ENCODE measurements at places on chromosomes 4 and X.
A peak's percentile ranks its signal among the peaks of the same experiment; 100 is the strongest.

DNA sequence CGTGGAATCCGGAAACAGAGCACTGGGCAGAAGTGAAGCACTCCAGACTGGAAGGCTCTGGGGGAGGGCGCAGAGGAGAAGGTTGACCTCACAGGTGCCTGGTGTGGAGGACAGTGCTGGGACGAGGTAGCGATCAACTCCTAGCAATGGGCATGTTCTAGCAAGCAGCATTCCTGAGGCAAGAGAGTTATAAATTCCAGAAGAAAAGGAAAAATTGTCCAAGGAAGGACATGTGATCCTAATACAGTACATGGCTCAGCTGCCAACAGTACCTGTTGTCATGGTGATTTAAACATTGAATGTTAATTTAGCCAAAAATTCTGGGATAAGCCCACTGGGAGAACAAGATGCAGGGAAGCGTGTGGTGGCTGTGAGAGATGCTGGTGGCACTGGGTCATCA is 8.2 kb downstream of the ARHGAP4 start:
- no peak for DNase-seq

- no peak for DNase-seq
Observed at GRCh38 chrX:56366901-56367300, 134.7 kb downstream of the KLF8 start.

DNA sequence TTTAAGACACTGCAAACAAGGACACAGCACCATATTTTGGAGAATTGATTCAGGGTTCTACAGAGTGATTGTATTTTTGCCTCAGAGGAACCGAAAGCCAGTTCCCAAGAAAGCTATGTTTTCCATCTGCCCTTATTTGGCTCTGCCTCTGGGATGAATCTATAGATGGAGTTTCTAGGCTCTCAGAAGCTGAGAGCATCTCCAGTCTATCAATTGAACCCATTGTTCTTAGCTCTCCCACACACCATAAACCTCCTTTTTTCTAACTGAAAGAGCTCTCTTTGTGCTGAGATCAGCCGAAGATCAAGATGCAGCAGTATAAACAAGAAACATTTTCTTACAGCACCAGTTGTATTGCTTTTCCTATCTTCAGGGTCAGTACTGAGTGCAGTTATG is 16.9 kb downstream of the PLP1 start:
- no peak for DNase-seq

DNA sequence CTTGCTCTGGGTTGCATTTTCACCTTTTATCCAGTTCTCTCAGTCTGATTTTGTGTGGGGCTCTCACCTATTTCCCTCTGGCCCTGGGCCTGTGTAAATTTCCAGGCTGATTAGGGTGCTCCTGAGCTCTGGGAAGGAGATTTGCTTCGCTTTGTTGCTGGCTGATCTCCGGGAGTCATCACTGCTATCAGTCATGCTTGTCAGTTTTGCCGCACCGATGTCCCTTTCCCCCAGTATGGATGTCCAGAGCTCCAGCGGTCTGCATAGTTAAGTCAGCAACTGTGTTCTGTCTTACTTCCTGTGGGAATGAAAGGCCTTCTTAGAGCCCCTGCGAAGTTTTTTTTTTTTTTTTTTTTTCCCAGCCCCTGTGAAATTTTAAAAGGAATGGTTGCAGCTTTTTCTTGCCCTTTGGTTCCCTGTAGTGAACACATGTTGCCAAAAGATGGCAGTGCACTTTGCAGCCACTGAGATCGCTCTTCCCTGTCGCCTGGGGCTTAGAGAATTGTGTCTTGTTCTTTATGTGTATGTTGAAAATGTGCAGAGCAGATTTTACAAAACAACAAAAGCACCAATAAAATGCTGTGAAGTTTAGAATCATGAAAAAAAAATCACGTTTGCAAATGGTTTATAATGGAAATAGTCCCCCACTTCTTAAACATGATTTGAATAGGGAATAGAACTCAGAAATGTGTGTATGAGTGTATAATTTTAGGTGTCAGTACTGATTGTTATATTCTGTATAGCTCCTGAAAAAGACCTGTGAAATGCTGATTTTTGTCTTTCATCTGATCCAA is 109.1 kb upstream of the SLC4A4 start:
- peak; percentile 70 for DNase-seq

- DNase-seq: no peak
Observed at GRCh38 chrX:7294483-7294882, 146.5 kb upstream of the PUDP start.

- DNase-seq: no peak
Observed at GRCh38 chrX:81392396-81392795, 190.5 kb downstream of the SH3BGRL start.

DNA sequence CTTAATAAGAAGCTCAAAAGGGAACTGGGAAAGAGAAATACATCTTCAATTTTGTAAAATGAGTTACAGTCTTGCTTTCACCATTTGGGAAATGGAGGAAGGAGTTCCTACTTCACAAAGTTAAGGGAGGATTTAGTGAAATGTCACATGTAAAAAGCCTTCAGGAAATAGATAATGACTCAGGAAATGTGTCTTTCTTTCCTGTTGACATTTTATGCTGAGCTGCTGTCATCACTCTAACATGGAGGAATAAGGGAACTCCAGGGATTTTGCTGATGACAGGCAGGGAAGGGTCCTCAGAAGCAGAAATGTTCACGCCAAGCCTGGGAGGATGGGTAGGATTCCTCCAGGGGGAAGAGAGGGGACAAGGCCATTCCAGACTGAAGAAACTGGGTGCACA is 251.1 kb downstream of the USP46 start:
- peak; percentile 6 for DNase-seq

DNA sequence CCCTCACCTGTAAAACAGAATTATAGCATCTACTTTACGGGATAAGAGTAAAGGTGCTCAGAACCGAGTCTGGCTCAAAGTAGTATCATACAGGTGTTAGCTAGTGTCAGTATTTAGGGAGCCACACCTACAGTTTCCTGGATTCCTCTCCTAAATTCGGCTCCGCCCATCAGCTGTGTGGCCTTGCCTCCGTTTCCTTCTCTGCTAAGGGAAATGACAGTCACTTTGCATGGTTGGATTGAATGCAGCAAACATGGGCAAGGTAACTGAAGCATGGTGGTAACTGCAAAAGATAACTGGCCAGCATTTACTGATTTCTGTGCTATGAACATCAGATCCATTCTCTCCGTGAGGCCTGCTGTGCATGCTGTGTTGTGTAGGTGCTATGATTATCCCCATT is 2.8 kb downstream of the PPP1R3F start:
- no peak for DNase-seq

DNA sequence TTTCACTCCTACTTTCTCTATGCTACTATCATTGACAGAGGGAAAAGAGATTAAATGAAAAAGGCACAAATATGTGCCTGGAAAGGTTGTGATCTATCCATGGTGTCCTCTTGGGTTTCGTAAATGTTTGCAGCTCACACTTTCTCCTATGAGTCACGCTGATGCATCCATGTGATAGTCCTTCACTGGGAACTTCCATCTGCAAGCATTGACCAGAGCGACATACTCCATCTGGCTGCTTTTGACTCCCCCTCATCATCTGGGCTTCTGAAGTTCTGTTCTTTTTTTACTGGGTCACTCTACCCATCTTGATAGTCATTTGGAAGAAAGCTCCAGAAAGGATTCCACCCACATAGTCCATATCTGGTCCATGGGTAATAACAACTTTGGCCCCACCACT is 84.7 kb upstream of the NDST3 start:
- DNase-seq: no peak

DNA sequence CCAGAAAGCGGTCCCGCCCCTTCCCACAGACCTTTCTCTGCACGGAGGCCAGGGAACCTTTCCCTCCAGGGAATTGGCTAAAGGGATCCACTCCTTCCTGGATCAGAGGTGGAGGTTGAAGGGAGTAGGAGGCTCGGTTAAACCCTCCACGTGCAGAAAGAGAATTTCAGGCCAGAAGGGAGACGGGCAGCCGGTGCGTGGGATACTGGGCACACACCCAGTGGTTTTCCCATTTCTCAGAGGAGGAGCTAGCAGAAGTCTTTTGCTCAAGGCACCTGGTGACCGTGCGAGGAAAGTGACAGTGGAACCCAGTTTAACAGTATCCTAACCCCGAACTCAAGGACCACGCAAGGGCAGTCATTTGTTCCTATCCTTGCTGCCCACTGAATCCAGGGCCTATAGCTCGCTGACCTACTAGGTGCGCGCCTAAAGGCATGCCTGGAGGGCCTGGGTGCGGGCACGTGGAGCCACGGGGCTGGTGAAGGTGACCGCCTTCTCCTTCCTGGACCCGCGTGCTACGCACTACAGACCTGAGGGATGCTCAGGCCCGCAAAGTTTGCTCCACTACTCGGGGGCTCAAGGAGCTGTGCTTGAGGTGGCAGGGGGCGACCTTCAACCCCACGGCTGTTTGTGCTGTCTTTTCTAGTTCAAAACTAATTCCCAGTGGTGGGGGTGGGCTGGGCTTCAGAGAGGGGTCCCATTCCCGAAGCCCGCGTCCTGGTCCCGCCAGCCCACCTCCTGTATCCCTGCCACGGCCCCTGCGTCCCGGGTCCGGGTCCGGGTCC is 587 bp upstream of the AFF2 start:
- DNase-seq: no peak

- no peak for DNase-seq
Observed at GRCh38 chrX:68995386-68995779, 166.6 kb downstream of the EFNB1 start.

- DNase-seq: peak; percentile 1
Observed at GRCh38 chrX:15790769-15791290, 546 bp downstream of the ZRSR2 start.

DNA sequence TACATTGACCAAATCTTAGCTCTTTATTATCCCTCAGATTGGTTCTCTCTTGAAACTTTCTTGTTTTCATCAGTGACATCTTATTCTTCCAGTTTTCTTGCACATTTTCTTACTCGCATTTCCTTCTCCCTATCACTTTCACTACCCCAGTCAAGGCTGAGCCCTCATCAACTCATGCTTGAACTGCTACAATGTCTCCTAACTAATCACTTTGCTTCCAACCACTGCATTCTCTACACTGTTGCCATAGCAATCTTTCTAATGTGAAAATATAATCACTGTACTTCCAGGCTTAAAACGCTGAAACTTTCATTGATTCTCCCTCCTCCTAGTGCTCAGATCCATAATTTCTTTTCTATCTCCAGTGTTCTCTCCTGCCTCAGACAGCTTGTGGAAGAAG is 22.2 kb upstream of the LPAR4 start:
- no peak for DNase-seq

DNA sequence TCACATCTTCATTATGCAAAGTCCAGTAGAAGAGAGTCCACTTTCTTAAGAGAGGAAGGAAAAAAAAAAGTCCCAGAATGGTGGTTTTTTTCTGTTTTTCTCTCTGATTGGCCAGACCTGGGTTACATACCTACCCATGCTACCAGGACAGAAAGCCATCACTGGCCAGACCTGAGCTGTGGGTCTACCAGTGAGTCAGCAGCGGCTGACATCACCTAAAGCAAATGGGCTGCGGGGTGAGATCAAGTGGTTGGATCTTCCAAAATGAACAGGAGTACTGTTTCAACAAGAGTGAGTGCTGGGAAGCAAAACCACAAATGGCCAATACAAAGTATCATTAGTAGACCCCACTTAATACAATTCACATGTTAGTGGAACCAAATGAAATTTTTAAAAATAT is 1.6 kb upstream of the NDST3 start:
- DNase-seq: peak; percentile 25

DNA sequence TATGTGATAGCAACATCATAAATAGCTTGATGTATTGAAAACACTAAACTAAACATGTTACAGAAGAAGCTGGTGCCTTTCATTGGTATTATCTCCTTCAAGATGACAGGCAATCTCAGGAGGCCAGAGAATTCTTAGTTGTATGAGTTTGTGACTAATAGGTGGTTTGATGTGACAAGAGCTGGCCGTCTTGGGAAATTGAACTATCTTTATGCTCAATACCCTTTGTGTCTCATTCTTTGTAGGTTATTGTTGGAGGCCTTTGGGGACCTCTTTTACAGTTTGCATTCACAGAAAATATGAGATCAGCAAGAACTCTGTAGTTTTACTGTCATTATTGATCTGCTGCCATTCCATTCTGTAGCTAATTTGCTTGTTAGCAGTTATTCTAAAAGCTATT is 659.2 kb upstream of the PITX2 start:
- no peak for DNase-seq

DNA sequence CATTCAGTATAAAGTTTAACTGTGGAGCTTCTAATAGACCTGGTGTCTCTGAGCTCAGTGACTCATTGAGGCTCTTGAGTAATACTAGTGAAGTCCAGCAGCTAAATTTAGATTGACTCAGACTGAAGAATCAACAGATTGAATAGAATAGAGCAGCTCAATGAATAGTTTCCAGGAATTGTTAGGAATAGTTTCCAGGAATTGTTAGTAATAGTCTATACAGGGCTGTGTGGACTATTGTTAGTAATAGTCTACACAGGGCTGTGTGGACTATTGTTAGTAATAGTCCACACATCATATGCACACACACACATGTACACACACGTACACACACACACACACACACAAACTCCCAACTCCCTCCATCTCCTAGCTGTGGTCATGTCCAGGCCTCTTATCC is 3.0 kb downstream of the GIMD1 start:
- DNase-seq: peak; percentile 95

DNA sequence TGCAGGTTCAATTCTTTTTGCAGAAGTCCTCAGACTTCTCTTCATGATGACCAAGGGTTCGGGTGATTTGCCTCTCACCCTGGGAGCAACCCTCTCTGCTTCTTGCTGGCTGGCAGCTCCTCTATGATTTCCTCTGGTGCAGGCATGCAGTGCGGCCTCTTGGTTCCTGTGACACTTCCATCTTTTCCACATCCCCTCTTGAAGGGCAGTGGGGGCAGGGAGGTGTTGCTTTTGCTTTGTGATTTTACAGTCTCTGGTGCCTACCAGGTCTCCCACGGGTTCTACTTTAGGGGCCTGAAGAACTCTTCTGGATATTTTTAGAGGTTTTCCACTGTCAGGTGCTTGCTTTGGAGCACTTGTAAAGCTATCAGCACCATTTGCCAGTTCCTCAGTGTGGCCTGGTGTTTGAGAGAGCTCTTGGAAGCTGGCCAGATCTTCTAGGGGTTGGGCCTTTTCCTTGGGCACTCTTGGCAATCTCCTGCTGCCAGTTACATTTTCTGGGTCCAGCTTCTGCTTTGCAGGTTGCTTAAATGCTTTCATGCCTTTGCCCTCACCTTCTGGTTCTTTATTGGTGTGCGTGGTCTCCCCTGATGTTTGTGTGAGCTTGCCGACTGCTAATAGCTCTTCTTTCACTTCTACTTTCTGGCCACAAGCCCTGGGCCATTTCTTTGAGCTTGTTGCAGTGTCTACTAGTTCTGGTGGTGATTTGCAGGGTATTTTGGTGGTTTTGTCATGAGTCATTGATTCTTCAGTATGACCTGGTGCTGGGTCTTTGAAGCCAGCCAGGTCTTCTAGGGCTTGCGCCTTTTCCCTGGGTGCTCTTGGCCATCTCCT is 11.5 kb upstream of the CHST7 start:
- DNase-seq: no peak

GRCh38 chr4:124401606-124402005 is 310.9 kb downstream of the ANKRD50 start:
- DNase-seq: no peak

GRCh38 chrX:100969936-100970335 is 428 bp downstream of the ARL13A start:
- DNase-seq: no peak
